ENCODE measurements at places on chromosomes 5 and 9.
A peak's percentile ranks its signal among the peaks of the same experiment; 100 is the strongest.

GRCh38 chr9:128365525-128365924 lies 5.6 kb upstream of the URM1 start:
- no peak for DNase-seq

- peak; percentile 66 for DNase-seq
These were observed 647.2 kb downstream of the PDE4D start for GRCh38 chr5:59246145-59246869.

- no peak for DNase-seq
These were observed 27.6 kb upstream of the ATP6V1G1 start for GRCh38 chr9:114559830-114560513.

GRCh38 chr9:626596-626995 lies 214.9 kb upstream of the DMRT1 start:
- DNase-seq: no peak

DNA sequence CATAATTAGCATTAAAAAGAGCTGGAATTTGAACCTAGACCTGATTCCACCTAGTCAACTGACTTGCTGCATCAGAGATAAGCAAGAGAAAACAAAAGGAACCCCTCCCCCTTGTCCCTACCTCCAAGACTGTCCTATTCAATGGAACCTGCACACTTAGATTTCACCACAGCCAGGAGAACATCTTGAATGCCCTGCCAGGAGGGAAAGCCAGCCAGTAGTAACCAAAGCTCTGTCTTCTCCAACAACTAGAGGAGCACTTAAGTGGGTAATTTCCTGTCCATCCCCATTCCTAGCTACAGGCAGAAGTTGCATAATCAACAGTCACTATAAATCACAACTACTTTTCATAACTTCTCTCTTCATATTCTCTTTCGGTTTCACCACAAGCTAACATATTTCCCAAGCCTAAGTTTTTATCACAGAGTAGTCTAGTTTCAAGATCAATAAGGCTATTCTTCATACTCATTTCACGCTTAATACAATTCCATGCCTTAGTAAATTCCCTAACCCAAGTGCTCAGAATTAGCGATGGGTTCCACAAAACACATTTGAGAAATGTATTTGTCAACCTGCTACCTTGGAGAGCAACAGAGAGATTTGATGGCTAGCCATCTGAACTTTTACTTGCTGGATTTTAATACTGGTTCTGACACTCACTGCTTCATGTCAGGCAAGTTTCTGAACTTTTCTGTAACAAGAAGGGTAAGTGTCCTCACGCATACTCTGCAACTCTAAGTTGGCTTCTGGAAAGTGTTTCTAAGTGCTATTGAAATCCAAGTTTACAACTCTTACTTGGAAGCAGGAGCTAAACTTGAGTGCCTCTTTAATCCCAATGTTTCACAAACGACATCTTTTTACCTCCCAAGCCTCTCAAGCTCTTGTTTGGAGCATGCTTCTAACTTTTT lies 2.0 kb downstream of the DENND1A start:
- peak; percentile 48 for DNase-seq

- DNase-seq: no peak
These were observed 76.5 kb upstream of the PJA2 start for GRCh38 chr5:109486200-109486804.

- DNase-seq: no peak
These were observed 31.6 kb downstream of the SLC6A18 start for GRCh38 chr5:1256776-1257175.

DNA sequence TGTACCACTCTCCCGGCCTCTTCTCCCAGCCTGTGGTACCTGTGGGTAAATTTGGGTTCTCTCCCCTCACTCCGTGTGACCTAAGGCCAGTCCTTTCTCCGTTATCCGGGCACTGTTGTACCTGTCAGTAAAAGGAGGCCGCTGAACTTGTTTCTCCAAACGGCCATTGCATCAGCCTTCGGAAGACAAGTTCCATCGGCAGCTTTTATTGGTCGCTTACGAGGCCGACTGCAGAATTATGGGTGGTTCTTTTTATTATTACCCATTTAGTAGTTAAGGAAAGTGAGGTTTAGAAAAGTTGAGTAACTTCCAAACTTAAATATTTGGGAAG lies 558 bp downstream of the GRPEL2 start:
- DNase-seq: no peak

GRCh38 chr5:54794135-54794975 lies 191.0 kb downstream of the ESM1 start:
- DNase-seq: no peak

DNA sequence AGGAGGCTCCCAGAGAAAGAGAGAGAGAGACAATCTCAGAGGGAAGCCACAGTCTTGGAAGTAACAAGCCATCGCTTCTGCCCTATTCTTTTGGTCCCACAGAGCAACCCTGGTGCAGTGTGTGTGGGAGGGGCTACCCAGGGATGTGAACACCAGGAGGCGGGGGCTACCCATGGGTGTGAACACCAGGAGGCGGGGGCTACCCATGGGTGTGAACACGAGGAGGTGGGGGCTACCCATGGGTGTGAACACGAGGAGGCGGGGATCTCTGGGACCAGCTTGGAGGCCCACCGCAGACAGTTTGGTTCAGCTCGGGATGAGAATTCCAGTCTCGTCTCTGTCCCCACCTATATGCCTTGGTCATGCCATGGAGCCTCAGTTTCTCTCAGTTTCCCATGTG lies 44.9 kb downstream of the HMCN2 start:
- DNase-seq: no peak

DNA sequence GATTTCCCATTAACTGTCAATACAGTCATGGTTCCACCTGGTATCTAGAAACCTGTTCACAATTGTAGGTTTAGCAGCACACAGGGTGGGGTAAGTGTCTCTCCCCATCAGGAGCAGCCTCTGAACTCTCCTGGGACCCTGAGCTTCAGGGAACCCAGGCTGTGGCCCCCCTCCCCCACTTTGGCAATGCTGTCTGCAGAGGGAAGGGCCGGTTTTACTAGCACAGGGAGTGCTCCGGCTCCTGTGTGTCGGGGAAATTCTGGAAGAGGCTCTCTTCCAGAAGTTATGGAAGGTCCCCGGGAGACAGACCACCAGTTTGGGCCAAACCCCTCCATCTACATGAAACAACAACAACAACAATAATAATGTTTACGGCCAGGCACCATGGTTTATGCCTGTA lies 9.9 kb downstream of the DAB2IP start:
- DNase-seq: no peak

DNA sequence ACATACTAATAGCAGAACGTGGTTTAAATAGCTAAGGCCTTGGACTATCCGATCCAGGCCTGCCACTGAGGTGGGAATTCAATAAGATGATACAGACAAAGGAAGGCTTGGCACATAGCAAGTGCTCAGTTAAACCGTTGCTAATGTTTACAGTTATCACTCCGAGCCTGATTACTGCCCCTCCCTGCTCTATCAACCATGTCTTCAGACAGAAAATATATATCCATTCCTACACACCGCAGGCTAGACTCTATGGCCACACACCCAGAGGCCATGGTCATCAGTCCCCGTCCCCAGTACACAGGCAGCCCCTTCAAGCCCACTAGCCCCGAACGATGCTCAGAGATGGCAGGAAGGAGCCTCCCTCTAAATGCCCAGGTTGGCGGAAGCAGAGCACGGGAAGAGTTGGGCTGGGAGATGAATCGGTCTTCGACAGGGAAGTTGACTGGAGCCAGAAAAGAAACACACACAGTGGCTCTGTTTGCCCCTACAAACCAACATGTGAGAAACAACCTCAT lies 49.7 kb upstream of the STXBP1 start:
- no peak for DNase-seq

DNA sequence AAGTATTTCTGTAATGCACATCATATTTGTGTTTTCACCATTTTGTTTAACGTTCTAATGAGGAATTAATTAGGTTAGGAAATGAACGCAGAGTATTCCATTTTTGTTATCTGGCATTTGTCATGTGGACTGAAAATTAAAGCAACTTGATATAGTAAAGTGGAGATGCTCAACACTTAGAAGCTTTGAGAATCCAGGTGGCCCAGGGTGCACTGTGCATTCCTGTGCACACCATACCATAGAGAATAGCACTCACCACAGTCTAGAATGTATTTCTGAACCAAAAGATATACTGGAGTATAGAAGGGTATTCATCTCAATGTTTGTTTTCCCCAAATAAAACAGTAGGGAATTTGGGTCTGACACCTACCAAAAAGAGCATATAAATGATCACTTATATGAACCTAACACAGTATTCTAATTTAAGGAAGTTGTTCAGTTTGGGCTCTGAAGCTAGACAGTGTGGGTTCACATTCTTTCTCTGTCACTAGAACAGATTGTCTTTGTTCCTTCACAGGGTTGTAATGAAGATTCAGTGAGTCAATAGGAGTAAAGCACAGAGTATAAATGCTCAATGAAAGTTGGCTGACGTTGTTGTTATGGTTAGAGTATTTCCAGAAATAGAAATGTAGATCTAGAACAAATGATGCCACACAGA lies 125.6 kb upstream of the DMRT1 start:
- DNase-seq: no peak

GRCh38 chr5:160398806-160399205 lies 1.0 kb downstream of the FAM200C start:
- no peak for DNase-seq
